Fibroblast of skin of right biceps (primary cell): ENCODE measurements at places on chromosomes 3 and 15.

GRCh38 chr3:58111513-58112184 lies 99.1 kb downstream of the DNASE1L3 start:
- no peak for DNase-seq

- no peak for DNase-seq
Measured at GRCh38 chr3:10602769-10603768, 97.7 kb upstream of the ATP2B2 start.

DNA sequence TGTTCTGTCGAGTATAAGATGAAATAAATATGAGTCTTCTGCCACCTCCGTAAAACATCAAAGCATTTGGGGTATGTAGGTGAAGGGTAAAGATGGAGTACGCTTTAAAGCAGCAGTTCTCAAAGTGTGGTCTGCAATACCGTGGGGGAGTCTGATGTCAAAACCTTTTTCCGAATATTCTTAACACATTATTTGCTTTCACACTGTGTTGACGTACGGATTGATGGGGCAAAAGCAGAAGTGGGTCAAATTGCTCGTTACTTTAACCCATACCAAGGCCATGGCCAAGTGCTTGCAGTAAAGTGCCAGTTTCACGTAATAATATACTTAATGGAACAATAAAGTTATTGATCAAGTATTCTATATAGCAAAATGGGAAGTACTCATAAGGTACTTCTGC lies 36.3 kb downstream of the PAK2 start:
- no peak for DNase-seq

DNA sequence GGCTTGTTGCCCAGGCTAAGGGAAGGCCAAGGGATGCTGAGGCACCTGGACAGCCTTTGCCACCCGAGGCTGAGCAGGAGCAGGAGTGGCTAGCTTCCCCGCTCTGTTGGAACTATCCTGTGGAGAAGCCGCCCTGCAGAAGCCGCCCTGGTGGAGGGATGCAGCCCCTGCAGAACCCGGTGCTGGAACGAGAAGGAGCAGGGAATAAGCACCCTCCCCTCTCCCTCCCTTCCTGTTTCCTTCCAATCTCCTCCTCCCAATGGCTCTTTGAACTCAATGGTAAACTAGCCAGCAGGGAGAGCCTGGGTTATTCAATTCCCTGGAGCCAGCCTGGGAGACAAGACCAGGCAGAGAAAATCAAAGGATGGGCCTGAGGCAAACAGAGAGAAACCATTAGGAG lies 11.8 kb upstream of the HRG start:
- peak; percentile 2 for DNase-seq

DNA sequence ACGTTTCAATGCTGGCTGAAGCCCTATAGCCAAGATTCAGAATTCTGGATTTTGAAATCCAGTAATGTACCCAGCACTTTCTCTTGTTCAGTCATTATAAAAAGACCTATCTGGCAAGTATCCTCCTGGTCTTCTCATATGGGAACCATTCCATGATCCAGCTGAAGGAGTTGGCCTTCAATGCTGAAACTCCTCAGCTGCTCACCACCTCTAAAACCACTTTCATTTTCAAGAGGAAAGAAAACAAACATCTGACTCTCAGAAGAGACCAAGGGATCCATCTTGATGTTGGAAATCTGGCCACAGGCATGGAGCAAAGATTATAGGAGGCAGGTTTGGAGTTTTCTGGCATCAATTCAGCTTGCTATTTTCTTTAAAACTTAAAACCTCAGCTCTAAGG lies 235.4 kb downstream of the FMN1 start:
- peak; percentile 43 for DNase-seq

GRCh38 chr3:50737193-50737905 lies 62.6 kb downstream of the DOCK3 start:
- DNase-seq, result no peak

- DNase-seq, result no peak
Measured at GRCh38 chr3:105708980-105709379, 159.8 kb downstream of the CBLB start.

GRCh38 chr15:32750979-32751378 lies 33.2 kb downstream of the GREM1 start:
- DNase-seq, result no peak

DNA sequence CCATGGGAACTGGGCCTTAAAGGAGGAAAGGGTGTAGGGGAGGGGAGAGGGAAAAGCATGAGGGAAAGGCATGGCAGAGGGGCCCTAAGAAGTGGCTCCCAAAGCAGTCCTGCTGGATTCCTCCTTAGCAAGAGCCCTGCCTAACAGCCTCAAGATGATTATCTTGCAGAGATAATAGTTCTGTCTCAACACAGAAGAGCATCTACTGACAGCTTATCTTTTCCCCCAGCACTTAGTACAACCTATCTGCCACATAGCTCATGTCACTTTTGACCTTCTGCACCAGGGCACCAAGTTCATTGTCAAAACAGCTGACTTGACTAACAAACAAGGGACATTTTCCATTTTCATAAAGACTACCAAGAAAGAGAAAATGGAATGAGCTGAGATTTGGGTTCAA lies 86.3 kb downstream of the ANP32A start:
- DNase-seq, result no peak

- no peak for DNase-seq
Measured at GRCh38 chr3:61996366-61996765, 377.0 kb downstream of the FEZF2 start.

DNA sequence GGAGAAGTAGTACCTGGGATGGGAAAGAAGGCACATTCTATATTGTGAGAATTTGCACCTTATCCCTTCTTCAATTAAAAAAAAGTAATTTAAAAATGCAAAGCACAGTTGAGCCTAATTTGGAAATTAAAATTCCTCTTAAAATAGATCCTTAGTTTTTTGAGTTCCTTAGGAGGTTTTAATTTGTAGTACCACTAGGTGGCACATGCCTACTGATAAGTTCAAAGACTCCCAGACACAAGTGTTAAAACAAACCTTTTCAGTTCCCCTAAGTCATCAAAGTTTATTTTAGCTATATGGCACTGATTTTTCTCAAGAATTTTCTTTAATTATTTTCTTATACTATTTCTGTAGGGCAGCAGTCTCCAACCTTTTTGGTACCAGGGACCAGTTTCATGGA lies 127.6 kb upstream of the AZI2 start:
- DNase-seq, result peak; percentile 31

DNA sequence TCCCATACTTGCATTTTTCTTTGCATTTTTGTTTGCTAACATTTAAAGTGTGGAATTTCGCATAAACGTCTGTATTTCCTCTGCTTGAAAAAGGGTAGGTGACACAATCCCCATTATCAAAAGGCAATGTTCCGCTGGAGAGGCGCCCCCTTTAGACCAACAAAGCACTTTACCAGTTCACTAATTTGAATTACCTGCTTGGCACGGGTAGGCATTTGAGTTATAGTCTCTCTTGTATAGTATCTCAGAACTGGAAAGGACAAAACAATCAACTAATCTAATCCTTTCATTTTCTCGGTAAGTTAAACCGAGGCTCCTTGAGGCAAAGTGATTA lies 775 bp upstream of the CCDC39 start:
- peak; percentile 34 for DNase-seq

- DNase-seq, result no peak
Measured at GRCh38 chr15:43209059-43209824, 11.6 kb downstream of the EPB42 start.

- peak; percentile 74 for DNase-seq
Measured at GRCh38 chr3:182105875-182106274, 394.1 kb downstream of the SOX2 start.

DNA sequence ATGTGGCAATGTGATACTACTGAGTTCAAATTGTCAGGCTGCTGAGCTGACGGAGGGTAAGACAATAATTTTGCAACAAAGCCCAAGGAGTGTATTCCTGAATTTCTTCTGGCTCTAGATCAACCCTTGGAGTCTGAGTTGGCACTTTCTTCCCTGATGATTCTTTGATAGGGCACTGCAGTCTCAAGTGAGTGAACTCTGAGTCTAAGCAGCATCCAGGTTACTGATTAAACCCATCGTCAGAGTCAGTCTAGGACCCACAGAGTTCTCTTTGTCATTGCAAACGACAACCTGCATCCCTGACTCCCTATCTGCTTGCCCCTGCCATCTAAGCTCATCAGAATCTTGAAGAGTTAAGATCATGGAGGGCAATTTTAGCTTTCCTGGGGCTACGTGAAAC lies 58.6 kb downstream of the MME start:
- DNase-seq, result no peak

GRCh38 chr3:64152086-64152485 lies 73.2 kb downstream of the PRICKLE2 start:
- peak; percentile 85 for DNase-seq

DNA sequence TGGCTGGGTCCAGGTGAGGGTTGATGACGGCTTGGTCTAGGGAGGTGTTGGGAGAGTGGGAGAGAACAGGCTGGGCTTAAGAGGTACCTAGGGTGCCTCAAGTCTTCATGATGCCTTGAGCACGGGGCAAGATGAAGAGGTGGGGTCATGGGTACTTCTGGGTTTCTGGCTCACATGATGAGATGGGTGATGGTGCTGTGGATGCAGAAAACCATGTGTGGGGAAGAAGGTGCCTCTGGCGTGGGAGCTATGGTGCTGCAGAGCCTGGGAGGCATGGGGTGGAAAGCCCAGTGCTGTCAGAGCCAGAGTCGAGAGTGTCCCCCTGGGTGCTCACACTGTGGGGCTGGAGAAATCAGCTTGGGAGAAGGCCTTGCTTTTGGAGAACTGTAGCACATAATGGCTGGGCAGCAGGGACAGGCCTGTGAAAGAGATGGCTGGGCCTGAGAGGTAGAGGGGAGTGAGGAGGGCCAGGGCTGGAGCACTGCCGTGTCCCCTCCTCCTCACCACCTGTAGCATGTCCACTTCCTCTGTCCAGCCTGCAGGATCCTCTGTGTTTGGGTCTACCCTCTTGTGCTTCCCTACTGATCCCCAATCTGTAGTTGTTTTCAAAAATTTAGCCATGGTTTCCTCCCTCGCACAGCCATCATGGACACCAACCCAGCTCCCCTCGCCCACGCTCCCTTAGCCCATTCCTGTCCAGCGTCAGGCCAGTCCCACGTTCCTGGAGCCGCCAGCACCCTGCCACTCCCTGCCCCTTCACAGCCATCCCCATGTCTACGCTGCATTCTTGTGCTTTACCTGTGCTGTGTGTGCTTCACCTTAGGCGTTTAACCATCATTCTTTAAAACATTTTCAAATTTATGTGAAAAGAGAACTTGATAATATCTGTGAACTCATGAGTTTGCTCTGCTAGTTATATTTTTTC lies 132.0 kb downstream of the EEFSEC start:
- no peak for DNase-seq

DNA sequence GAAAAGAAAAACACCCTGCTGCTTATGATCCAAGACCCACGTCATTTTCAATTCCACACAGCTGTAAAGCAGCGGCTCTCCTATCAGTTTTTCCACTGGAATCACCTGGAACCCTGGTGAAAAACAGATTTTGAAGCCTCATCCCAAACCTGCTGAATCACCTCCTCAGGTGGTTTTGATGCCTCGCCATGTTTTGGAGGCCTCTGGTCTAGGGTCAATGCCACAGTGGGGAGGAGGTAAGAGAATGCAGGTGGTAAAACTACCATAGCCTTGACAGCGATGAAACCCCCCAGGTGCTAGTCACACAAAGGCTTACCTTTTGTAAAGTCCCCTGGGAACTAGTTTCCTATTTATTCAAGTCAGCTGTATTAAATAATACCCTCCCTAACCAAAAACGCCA lies 24.8 kb downstream of the MYO1E start:
- DNase-seq, result no peak
